ENCODE measurements at places on chromosomes 7 and 10. TPM values are rescaled to one million over a fixed set of nuclear protein-coding genes. Genes with fewer than 3 reads are reported as not detected.

- no peaks in the 10 kb centered on the region for H3K36me3 ChIP-seq
- no peak overlapping the region for H3K4me3 ChIP-seq
- no peaks in the 10 kb centered on the region for H3K4me1 ChIP-seq
- no peaks in the 10 kb centered on the region for H3K27me3 ChIP-seq
- no peak overlapping the region for H3K27ac ChIP-seq
These were observed 38.1 kb downstream of the TMEM130 start for GRCh38 chr7:98831641-98832221.

- H3K4me1 ChIP-seq, result no peaks in the 10 kb centered on the region
- H3K27ac ChIP-seq, result no peak overlapping the region
- no peaks in the 10 kb centered on the region for H3K36me3 ChIP-seq
- DNase-seq, result no peak
- H3K27me3 ChIP-seq, result no peaks in the 10 kb centered on the region
- H3K4me3 ChIP-seq, result no peak overlapping the region
These were observed 135.3 kb upstream of the VIPR2 start for GRCh38 chr7:159280008-159280407.

DNA sequence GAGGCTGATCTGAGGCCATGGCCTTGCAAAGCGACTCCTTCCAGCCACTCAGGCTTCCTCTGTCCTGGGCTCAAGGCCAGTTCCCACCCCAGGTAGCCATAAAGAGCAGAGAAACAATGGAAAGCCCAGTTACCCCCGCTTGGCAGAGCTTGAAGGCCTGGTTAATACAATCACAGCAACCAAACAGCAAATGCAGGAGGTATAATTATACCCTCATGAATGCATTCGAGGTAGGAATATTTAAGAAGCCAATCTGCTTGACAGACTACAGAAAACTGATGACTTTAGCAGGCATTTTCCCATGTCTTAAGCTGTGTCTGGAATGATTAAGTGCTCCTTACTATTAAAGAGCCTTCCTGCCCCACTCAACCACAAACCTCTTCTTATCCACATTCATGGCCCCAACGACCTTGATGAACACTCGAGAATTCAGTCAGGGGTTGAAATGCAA lies 114.1 kb upstream of the MACROH2A2 start:
- no peaks in the 10 kb centered on the region for H3K4me1 ChIP-seq
- no peak overlapping the region for H3K27ac ChIP-seq
- no peak overlapping the region for H3K4me3 ChIP-seq
- no peaks in the 10 kb centered on the region for H3K27me3 ChIP-seq
- peaks cover 32% of the 10 kb centered on the region for H3K36me3 ChIP-seq

The COL28A1 gene
- total RNA-seq, result not detected

The SMNDC1 gene
- total RNA-seq, result 4.0 TPM

The COBL gene
- not detected for total RNA-seq

DNA sequence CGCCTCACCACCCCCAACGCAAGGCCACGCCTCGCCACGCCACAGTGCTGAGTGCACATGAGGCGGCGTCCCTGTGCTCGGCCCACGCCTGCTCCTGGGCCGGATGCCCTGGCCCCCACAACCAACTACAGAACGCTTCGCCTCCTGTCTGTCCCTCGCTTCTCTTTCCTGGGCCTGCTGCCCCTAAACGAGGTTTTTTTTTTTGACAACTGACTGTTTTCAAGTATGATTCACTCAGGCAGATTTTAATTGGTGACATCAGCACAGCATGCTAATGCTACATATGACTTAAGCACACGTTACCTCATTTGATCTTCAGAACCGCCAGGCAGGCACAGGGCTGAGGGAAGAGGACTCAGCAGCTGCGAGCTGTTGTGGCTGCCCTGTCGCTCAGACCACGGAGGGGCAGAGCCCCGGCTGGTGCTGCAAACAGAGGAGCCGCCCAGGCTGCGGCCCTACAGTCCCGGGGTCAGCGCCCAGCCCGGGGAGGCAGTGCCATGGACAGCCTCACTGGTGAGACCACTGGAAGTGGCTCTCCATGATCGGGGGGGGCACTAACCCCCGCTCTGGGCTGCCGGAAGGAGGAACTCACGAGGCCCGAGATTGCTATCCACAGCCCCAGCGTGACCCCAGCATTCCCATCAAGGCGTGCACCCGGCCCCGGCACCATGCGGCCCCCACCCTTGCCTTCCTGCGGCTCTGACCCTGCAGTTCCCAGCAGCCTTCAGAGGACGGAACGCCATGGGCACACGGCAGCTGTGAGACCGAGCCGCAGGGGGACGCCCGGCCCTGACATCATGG lies 212.8 kb downstream of the MAD1L1 start:
- H3K36me3 ChIP-seq, result no peaks in the 10 kb centered on the region
- H3K4me3 ChIP-seq, result no peak overlapping the region
- DNase-seq, result no peak
- peaks cover 6% of the 10 kb centered on the region for H3K4me1 ChIP-seq
- H3K27me3 ChIP-seq, result no peaks in the 10 kb centered on the region

DNA sequence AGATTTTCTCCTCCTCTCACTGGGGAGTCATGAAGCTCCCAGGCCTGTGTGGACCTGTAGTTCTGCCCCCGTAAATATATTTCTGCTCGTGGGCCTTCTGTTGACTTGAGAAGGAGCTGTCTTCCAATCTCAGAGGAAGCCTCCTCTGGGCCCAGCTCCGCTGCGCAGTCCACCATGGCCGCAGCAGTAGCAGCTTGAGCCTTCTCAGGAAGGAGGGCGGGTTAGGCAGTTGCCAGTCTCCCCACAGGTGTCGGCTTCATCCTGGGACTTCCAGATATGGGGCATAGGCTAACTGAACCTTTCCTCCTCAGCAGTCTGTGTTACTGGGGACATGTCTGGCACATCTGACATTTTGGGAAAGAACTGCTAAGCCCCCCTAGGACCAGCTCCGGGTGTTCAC lies 62.9 kb upstream of the TRIM8 start:
- no peak overlapping the region for H3K27ac ChIP-seq
- H3K4me3 ChIP-seq, result no peak overlapping the region
- no peaks in the 10 kb centered on the region for H3K36me3 ChIP-seq

- no peak for DNase-seq
- no peak overlapping the region for H3K27ac ChIP-seq
- H3K4me1 ChIP-seq, result no peaks in the 10 kb centered on the region
- no peak overlapping the region for H3K4me3 ChIP-seq
- H3K36me3 ChIP-seq, result peaks cover 63% of the 10 kb centered on the region
These were observed 148.9 kb downstream of the ZEB1 start for GRCh38 chr10:31467791-31468535.

DNA sequence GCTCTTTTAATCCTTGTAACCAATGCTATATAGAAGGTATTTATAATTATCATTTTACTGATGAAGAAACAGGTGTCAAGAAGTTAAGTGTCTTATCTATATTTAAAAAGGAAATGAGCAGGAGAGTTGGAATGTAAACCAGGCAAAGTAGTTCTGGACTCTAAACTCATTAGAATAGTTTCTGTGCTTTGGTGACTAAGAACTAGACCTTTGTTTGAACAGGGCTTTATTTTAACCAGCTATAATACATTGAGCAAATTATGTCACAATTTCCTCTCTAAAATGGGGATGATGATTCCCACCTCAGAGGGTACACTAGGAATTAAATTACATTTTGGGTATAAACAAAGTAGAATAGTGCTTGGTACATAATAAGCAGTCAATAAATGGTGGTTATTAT lies 236.0 kb downstream of the MAGI2 start:
- no peak overlapping the region for H3K27ac ChIP-seq
- DNase-seq, result no peak
- H3K36me3 ChIP-seq, result no peaks in the 10 kb centered on the region
- H3K27me3 ChIP-seq, result no peaks in the 10 kb centered on the region

DNA sequence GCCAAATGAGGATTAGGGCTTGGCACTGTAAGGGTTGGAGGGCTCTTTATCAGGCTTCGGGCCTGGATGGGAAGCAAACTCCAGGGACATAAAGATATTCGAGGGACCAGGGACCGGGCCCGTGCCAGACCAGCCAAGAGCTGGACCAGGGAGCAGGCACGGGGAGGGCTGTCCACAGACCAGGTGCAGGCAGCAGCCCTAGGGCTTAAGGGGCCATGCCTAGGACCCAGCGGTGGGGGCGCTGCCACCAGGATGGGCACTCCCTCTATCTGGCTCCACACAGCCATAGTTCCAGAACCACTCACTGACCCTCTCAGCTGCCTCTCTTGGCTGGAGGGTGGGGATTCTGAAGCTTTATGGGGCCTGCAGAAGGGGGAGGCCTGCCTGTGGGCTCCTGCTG lies 32.9 kb downstream of the FAM241B start:
- DNase-seq, result no peak
- no peak overlapping the region for H3K4me3 ChIP-seq
- H3K27me3 ChIP-seq, result peaks cover 16% of the 10 kb centered on the region
- H3K36me3 ChIP-seq, result no peaks in the 10 kb centered on the region
- no peak overlapping the region for H3K27ac ChIP-seq
- no peaks in the 10 kb centered on the region for H3K4me1 ChIP-seq

- no peak for DNase-seq
- no peak overlapping the region for H3K27ac ChIP-seq
- H3K36me3 ChIP-seq, result peaks cover 21% of the 10 kb centered on the region
- H3K4me3 ChIP-seq, result no peak overlapping the region
These were observed 99.6 kb downstream of the ZMYND11 start for GRCh38 chr10:234708-235406.

DNA sequence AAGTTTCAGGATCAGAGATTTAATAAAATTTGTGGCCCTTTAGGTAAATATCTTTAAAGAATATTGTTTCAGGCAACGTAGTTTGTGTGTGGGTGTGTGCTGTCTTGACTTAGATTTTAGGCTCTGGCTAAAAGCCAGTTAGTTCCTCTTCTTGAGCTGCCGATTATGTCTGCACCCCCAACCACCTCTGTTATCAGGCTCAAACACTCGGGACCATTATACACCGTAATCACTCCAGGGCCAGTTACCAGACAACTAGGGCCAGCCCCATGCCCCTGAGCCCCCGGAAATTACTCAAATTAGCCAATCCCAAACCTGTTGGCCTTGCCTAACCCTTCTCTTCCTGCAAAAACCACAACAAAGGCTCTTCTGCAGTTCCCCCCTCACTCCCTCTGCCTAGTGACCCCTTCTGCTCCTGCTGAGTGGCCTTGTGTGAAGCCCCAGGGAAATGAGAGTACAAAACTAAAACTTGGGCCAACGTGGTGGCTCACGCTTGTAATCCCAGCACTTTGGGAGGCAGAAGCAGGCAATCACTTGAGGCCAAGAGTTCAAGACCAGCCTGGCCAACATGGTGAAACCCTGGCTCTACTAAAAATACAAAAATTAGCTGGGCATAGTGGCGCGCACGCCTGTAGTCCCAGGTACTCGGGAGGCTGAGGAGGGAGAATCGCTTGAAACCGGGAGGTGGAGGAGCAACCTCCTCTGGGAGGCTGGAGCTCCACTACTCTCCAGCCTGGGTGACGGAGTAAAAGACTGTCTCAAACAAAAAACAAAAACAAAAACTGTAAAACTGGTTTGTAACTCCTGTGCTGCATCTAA lies 9.2 kb upstream of the HNRNPF start:
- no peaks in the 10 kb centered on the region for H3K27me3 ChIP-seq
- H3K27ac ChIP-seq, result no peak overlapping the region
- H3K36me3 ChIP-seq, result no peaks in the 10 kb centered on the region
- H3K4me3 ChIP-seq, result no peak overlapping the region
- peaks cover 19% of the 10 kb centered on the region for H3K4me1 ChIP-seq

GRCh38 chr10:119896937-119897770 lies 4.6 kb downstream of the SEC23IP start:
- DNase-seq, result no peak
- H3K27me3 ChIP-seq, result no peaks in the 10 kb centered on the region
- peaks cover 43% of the 10 kb centered on the region for H3K36me3 ChIP-seq
- H3K4me3 ChIP-seq, result no peak overlapping the region

The PON3 gene
- not detected for total RNA-seq

GRCh38 chr10:127964621-127965020 lies 57.7 kb downstream of the PTPRE start:
- no peak overlapping the region for H3K27ac ChIP-seq
- H3K4me3 ChIP-seq, result no peak overlapping the region
- H3K27me3 ChIP-seq, result no peaks in the 10 kb centered on the region
- peaks cover 15% of the 10 kb centered on the region for H3K4me1 ChIP-seq
- no peak for DNase-seq

- H3K36me3 ChIP-seq, result no peaks in the 10 kb centered on the region
- no peaks in the 10 kb centered on the region for H3K27me3 ChIP-seq
- H3K4me3 ChIP-seq, result no peak overlapping the region
- no peak overlapping the region for H3K27ac ChIP-seq
These were observed 44.5 kb downstream of the HBP1 start for GRCh38 chr7:107213193-107213788.

- no peaks in the 10 kb centered on the region for H3K4me1 ChIP-seq
- H3K27ac ChIP-seq, result no peak overlapping the region
- no peak overlapping the region for H3K4me3 ChIP-seq
- DNase-seq, result no peak
- no peaks in the 10 kb centered on the region for H3K27me3 ChIP-seq
These were observed 582.8 kb upstream of the NRP1 start for GRCh38 chr10:33917069-33917780.

- DNase-seq, result no peak
- H3K27ac ChIP-seq, result no peak overlapping the region
- no peaks in the 10 kb centered on the region for H3K27me3 ChIP-seq
- no peaks in the 10 kb centered on the region for H3K36me3 ChIP-seq
- peaks cover 20% of the 10 kb centered on the region for H3K4me1 ChIP-seq
- H3K4me3 ChIP-seq, result no peak overlapping the region
These were observed 107.7 kb downstream of the NRBF2 start for GRCh38 chr10:63240807-63241206.

The CCL26 gene
- total RNA-seq, result 15.1 TPM

The BUB3 gene
- total RNA-seq, result 387 TPM

The CYP2C19 gene
- not detected for total RNA-seq

GRCh38 chr7:30585675-30586074 lies 9.0 kb upstream of the GARS1 start:
- H3K4me3 ChIP-seq, result no peak overlapping the region
- peaks cover 7% of the 10 kb centered on the region for H3K36me3 ChIP-seq
- DNase-seq, result no peak
- H3K27me3 ChIP-seq, result no peaks in the 10 kb centered on the region
- H3K27ac ChIP-seq, result no peak overlapping the region

DNA sequence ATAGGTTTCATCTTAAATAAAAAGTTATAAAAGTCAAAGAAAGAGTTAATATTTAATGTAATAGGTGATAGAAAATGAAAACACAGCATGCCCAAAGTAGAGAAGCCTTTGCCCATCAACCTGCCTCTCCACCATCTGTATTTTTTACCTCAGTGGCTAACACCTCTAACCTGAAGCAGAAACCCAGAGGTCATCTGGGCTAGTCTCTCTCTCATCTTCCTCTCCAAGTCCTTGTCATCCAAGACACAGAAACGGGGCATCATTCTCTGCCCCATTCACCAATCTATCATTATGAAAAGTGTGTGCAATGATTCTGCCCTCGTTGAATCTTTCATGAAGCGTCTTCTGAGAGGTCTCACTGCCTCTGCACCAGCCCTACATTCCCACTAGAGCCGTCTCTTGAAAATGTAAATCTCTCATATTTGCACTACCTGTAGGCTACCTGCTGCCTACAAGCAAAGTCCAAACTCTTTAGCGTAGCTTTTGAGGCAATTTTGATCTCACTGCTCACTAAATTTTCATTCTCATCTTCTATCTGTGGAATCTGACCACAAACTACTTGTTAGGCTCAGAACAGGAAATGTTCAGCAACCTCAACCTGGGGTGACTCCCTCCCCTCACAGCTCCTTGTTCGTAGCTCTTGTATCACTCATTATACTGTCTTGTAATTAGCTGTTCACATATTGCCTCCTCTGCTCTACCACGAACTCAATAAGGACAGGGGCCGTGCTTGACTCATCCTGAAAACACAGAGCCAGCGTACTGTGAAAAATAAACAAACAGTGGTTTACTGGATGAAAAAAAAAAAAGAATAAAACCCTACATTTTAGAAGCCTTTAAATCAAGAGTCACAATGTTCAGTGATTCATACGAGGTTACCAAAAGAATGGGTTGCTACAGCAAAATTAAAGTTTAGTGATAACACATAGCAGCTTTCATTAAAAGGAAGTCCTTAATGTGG lies 83.1 kb downstream of the CTNNA3 start:
- peak overlapping the region; percentile 87 for H3K27ac ChIP-seq
- H3K27me3 ChIP-seq, result no peaks in the 10 kb centered on the region
- H3K36me3 ChIP-seq, result no peaks in the 10 kb centered on the region

The LBX1 gene
- total RNA-seq, result not detected

All from SJSA1 (cell line).